SK-N-SH (cell line): ENCODE measurements at places on chromosomes 11 and 22. TPM values are rescaled to one million over a fixed set of nuclear protein-coding genes. Genes with fewer than 3 reads are reported as not detected.
A peak's percentile ranks its signal among the peaks of the same experiment; 100 is the strongest.

- DNase-seq = no peak
Measured at GRCh38 chr22:35303029-35303624, 3.4 kb downstream of the TOM1 start.

DNA sequence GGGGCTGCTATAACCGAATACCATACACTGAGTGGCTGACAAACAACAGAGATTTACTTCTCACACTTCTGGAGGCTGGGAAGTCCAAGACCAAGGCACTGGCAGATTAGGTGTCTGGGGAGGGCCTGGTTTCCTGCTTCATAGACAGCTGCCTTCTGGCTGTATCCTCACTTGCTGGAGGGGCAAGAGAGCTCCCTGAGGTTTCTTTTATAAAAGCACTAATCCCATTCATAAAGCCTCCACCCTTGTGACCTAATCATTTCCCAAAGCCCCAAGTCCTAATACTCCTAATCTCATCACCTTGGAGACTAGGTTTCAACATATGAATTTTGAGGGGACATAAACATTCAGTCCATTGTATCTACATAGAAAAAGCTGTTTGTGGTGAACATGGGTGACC lies 131.8 kb downstream of the KIRREL3 start:
- DNase-seq = no peak

DNA sequence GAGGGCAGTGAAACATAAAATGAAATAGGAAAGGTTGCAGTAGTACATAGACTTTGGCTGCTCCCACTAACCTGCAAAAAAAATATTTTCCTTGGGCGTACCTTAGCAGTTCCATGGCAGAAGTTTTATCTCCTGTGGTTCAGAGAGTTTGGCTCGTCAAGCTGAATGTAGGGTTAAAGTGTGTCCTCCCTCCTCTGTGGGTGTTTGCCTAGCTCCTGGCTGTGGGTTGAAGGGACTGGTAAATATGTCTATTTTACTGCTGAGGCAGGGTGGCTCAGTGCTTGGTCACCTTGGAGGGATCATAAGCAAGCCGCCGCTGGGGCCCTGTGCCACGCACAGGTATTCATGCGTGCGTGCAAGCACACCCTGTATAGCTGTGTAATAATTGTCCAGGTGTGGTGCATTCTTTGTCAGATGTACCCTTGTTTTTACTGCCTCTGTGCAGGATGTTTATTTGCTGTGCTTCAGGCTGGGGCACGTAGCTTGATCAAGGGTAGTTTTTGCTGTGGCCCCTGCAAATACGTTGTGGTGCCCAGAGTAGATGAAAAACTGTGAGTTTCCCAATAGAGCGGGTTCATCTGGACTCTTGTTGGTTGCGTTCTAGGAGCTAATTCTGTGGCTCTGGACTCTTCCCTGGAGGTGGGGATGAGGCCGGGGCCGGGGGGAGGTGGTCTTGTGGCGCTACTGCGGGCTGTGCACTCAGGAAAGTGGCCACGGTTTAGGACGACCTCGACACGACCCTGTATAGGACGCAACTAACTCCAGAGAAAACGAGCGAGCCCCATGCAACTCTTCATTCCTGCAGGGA lies 732 bp upstream of the SORL1 start:
- no peak for DNase-seq

DNA sequence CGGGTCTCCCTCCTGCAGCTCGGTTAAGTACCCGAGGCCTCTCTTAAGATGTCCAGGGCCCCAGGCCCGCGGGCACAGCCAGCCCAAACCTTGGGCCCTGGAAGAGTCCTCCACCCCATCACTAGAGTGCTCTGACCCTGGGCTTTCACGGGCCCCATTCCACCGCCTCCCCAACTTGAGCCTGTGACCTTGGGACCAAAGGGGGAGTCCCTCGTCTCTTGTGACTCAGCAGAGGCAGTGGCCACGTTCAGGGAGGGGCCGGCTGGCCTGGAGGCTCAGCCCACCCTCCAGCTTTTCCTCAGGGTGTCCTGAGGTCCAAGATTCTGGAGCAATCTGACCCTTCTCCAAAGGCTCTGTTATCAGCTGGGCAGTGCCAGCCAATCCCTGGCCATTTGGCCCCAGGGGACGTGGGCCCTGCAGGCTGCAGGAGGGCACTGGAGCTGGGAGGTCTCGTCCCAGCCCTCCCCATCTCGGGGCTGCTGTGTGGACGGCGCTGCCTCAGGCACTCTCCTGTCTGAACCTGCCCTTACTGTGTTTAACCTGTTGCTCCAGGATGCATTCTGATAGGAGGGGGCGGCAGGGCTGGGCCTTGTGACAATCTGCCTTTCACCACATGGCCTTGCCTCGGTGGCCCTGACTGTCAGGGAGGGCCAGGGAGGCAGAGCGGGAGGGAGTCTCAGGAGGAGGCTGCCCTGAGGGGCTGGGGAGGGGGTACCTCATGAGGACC lies 25.0 kb downstream of the FADS3 start:
- DNase-seq = no peak

GRCh38 chr22:23357053-23357452 lies 176.7 kb downstream of the BCR start:
- no peak for DNase-seq

ARHGAP8 gene
- 0.05 and 0.08 TPM in 2 replicates for polyA plus RNA-seq

- no peak for DNase-seq
Measured at GRCh38 chr22:41106122-41106968, 14.0 kb downstream of the EP300 start.

- no peak for DNase-seq
Measured at GRCh38 chr22:38873469-38874411, 1.7 kb upstream of the CBX6 start.

ST14 gene
- not detected in 2 replicates for polyA plus RNA-seq

DNA sequence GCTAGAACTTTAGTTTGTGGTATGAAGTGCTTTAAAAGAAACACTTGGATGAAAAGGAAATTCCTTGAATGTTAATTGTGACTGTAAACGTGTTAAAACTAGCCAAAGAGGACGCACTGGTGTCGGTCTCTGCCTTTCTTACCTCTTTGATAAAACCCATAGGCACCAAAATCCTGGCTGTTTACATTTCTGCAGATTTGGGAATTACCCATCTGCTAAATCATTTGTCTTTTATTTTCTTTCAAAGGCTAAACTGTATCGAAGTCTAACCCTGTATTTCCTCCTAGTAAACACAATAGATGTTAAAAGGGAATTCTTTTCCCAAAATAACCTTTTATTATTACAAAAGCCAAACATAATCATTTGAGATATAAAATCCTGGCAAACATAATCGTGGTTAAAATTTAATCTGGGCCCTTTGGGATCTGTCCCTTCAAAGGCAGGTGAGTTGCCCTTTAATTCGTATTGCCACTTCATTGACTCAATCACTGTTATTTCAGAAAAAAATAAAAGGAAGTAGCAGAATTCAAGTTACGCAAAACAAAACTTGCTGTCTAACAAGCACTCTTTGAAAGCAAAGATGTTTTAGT lies 2.4 kb downstream of the RASSF10 start:
- DNase-seq = no peak

- DNase-seq = no peak
Measured at GRCh38 chr11:104725796-104726408, 172.4 kb downstream of the CASP12 start.

OLFML1 gene
- not detected in 2 replicates for polyA plus RNA-seq

- no peak for DNase-seq
Measured at GRCh38 chr22:32564170-32565001, 89.8 kb downstream of the FBXO7 start.

DNA sequence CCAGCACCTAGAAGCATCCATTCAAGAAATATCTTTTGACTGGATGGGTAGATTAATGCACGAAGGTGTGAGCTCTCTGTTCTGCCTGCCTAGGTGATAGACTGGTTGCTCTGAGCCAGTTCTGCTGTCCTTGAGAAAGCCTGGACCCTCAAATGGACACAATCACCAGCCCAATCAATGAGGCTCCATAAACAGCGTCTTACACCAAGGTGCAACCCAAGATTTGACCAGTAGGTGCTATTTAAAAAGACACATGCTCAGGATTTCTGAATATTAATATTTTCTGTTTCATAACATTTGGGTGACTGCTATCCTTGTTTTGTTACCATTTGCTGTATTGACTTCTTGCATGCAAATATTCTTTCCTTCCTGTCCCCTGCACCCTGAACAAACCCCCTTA lies 39.0 kb downstream of the PAMR1 start:
- no peak for DNase-seq

DNA sequence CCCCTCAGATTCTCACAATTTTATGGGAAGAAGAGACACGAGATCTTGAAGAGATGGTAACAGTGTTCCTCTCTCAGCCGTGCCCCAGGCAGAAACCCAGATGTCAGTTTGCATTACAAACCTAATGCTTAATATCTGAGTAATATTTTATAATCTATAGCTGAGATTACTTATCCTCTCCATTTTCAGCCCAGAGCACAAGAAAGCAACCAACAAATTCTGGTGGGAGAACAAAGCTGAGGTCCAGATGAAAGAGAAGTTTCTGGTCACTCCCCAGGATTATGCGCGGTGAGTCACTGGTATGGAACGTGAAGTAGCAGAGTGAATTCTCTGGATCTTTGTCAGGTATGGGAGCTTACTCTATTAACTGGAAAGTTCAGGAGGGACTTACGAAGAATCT lies 884 bp downstream of the CENATAC start:
- no peak for DNase-seq

CREB3L1 gene
- 5.6 and 14.0 TPM in 2 replicates for polyA plus RNA-seq

CAVIN3 gene
- 21.5 and 23.5 TPM in 2 replicates for polyA plus RNA-seq

DNA sequence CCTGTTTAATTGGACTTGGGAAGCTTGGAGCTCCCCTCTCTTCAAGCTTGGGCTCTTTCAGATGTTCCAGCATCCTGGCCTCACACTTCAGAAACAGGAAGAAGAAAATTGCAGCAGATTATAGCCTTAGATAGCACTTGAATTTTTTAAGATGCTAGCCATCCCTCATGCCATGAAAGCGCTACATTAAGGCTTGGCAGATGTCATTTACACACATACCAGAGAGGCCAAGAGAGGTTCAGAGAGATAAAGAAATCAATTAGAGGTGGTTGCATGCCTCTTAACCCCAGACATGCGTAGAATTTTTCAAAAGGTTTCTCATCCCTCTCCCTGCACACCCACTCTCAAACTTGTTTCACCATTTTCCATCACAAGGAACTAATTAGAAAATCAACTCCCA lies 31.9 kb upstream of the DBX1 start:
- no peak for DNase-seq

DNA sequence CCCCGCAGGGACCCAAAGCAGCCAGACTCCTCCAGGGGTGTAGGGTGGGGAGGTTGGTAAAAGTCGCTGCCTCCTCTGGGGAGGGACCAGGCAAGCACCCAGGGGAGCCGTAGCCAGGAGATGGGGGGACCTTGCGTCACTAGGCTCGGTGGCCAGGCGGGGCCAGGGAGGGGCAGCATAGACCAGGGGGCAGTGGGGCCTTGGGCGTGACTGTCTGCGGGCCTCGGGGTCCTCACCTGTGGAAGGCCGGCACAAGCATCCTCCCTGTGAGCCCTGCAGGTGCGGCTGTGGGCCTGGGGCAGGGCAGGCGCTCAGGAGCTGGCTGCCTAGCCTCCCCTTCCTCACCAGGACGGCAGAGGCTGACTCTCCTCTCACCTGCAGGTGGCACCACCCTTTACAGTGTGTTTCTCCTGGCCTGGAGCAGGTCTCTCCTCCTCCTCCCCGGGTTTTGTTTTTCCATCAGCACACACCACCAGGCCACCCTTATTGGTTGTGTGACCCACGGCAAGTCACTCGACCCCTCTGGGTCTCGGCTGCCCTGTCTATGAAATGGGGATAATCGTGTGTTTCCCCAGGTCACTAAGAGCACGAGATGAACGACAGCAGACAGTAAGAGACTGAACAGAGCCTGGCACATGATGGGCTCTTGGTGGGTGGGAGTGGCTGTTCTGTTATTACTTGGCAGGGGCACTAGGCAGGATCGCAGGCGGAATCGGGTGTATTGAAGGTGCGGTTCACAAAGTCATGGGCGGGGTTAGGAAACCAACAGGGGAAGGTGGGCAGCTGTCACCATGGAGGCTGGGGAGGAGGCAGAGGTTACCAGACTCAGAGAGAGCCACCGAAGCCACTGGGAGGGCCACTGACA lies 52.7 kb downstream of the FLRT1 start:
- DNase-seq = no peak

DNA sequence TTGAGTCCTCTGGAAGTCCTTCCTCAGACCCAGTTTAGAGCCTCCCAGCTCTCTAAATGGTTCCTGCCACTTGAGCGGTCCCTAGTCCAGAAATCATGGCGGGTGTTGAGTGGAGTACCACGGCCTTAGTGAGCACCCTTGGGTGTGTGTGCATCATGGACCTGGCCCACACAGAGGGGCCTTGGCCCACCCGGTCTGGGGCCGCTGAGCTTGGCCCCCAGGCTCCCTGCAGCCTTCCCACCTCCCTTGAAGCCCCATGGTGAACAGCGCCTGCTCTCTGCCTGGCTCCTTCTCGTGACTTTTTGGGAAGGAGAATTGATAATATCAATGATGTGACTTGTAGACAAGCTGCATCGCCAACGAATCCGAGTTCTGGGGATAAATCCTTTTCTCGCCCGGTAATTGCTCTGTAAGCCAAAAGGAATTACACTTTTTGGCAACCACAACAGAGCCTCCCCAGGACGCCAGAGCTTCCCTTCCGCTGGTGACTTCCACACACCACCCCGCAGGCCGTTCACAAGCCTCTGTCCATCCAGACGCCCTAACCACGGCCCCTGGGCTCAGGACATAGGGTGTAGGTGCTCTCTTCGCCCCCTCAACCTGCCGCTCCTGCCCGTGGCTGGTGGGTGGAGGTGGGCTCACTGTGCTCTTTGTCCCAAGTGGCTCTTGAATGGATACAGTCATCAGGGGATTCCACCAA lies 93.8 kb downstream of the NECTIN1 start:
- no peak for DNase-seq

DNA sequence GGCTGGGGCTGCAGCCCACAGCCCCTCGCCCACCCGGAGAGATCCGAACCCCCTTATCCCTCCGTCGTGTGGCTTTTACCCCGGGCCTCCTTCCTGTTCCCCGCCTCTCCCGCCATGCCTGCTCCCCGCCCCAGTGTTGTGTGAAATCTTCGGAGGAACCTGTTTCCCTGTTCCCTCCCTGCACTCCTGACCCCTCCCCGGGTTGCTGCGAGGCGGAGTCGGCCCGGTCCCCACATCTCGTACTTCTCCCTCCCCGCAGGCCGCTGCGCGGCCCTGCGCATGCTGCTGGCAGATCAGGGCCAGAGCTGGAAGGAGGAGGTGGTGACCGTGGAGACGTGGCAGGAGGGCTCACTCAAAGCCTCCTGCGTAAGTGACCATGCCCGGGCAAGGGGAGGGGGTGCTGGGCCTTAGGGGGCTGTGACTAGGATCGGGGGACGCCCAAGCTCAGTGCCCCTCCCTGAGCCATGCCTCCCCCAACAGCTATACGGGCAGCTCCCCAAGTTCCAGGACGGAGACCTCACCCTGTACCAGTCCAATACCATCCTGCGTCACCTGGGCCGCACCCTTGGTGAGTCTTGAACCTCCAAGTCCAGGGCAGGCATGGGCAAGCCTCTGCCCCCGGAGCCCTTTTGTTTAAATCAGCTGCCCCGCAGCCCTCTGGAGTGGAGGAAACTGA lies 731 bp downstream of the GSTP1 start:
- peak; percentile 80 for DNase-seq

DNA sequence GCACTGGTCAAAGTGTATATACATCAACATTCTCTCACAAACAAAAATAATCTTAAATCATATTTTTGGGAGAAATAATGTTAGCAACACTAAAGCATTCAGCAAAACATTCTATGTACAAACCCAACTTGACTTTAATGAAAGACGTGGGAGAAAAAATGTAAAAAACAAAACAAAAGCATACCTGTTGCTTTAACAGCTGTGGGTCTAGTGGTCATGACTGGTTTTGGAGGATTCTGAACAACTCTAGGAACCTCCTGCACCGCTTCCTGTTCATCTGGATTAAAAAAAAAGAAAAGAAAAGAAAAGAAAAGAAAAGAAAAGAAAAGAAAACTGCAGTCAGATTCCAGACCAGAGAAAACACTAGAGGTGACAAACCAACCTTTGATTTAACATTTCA lies 2.1 kb downstream of the FNBP4 start:
- DNase-seq = no peak

GP1BB gene
- 0.49 and 1.5 TPM in 2 replicates for polyA plus RNA-seq
